ENCODE measurements at places on chromosomes 12 and 14. TPM values are rescaled to one million over a fixed set of nuclear protein-coding genes. Genes with fewer than 3 reads are reported as not detected.

DNA sequence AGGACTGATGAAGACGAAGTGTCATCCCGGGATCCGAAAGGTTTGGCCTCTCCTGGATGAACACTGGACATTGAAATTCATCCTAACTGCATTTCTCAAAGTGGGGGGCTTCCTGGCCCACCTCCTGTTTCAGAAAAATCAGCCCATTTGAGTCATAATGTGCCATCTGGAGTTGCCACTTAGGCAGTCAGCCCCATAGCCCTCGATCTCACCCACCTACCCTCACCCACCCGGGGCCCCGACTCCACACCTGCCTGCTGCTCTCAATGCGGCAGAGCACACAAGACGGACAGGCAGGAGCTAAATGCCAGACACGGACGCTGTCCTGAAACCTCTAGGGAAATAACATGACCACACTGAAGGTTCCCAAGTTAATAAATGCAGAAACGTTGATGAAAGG lies 12.6 kb downstream of the DLK1 start:
- DNase-seq = no peak

DNA sequence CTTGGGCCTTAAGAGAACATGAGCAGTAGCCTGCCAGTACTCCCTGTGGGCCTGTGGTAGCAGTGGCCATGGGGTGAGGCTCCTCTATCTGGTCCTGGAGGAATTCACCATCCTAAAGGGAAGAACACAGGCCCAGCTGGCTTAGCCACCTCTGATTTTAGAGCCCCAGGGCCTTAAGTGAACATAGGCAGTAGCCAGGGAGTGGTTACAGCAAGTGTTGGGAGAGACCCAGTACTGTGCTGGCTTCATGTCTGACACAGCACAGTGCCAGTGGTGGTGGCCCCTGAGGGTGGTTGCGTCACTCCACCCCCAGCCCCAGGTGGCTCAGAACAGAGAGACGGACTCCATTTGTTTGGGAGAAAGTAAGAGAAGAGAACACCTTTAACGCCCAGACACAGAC lies 105.1 kb downstream of the TXNDC16 start:
- DNase-seq = no peak

DNA sequence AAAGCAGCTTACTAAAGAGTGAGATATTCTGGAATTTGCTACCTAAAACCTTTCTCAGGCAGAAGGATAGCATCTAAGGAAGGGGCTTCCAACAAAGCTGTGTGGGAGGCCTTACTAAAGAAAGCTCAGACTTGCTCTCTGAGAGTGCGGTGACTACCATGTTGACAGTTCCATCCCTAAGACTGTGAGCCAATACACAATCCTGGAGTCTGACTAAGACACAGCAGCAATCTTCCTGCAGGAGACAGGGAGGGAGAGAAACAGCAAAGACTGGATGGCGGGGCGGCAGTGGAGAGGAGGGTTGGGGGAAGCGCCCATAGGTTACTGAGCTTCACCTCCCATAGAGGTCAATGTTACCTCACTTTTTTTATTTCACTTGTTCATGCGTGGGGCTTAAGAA lies 70.9 kb downstream of the KITLG start:
- no peak for DNase-seq

DNA sequence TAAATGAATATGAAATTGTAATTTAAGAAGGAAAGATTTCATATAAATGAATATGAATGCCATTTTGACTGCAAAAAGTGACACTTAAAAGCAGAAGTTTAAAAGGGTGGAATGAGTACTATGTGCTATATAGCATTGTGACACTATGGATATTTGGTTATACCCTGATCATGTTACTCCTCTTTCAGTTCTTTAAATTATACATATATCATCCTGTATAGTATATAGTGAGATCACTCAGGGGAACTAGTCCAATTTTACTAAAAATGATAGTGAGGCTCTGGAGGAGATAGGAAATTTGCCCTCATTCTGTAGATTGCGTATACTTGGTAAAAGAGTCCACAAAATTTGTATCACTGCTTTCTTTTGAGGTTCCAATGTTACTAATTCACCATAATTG lies 155.7 kb upstream of the BTG1 start:
- no peak for DNase-seq

DNA sequence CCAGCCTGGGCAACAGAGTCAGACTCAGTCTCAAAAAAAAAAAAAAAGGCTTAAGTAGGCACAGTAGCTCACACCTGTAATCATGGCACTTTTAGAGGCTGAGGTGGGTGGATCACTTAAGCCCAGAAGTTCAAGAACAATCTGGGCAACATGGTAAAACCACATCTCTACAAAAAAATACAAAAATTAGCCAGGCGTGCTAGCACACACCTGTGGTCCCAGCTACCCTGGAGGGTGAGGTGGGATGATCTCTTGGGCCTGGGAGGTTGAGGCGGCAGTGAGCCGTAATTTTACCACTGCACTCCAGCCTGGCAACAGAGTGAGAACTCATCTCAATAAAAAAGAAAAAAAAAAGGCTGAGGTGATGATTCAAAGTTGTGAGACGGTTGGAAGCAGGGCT lies 9.1 kb upstream of the RESF1 start:
- DNase-seq = no peak

DNA sequence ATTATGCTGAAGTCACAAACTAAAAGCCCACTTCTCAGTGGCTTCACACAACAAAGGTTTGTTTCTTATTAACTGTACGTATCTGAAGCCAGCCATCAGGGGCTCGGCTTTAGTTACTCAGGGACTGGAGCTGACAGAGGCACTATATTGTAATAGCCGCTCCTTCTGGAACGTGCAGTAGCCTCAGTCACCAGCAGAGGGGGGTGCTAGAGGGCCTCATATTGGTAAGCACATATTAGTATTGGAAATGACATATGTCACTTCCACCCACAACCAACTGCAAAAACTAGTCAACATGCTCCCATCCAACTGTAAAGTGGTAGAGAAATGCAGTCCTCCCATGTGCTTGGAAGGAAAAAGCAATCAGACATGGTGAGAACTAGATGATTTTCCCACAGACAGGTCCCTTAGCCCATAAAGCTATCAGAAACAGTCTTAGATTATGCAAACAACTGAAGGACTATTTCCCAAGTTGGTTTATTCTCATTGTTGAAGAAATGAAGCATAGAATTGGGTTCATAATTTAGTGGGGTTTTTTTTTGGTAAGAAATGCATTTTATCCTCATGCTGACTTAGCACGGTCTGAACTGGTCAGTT lies 183.6 kb upstream of the G2E3 start:
- peak; percentile 41 for DNase-seq

GRCh38 chr12:131897276-131897675 lies 2.9 kb downstream of the ULK1 start:
- no peak for DNase-seq

- DNase-seq = no peak
Observed at GRCh38 chr12:52293926-52294325, 2.6 kb upstream of the KRT81 start.

DNA sequence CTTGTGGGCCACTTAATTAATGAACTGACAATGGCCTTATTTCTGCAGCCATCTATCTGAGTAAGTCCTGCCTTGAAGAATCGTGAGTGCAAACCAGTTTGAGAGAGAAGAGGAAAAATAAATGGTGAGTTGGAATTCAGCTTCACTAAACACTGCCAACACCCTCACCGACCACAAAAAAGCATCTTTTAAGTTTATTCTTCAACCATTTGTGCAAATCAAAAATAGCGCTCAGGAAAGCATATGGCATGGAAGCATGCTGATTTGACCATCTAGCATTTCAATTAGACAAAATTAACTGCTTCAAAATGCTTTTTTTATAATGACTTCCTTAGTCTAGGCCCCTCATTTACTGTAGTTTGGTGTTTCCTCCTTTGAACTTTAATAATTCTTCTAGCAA lies 294.0 kb downstream of the PPFIA2 start:
- DNase-seq = no peak

- no peak for DNase-seq
Observed at GRCh38 chr12:23686095-23686494, 263.4 kb downstream of the SOX5 start.

DNA sequence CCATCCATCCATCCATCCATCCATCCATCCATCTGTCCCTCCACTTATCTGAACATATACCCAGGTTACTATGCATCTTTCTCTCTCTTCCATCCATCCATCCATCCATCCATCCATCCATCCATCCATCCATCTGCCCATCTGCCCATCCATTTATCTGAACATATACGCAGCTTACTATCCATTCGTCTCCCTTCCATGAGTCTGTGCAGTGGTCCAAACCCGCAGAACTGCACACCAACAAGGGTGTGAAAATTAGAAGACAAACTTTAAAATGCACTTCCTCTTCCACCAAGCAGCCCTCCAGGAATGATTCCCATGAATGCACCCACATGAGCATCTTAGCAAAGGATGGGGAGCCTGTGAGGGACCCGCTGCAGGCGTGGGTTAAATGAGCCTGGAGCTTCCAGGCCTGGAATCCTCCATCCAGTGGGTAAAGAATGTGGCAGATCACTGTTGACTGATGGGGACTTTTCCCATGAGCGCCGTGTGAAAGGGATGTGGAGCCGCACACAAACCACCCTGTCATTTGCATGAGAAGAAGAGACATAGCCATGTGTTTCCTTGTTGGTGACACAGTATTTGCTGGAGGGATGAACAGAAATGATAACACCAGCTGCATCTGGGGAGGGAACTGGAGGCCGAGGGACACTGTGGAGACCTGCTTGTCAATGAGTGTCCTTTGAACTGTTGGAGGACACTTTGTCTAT lies 376.6 kb downstream of the ADGRD1 start:
- DNase-seq = no peak

Gene HNF1A
- total RNA-seq = 0.06 TPM

Gene DDX24
- total RNA-seq = 155 TPM

Gene IL31
- total RNA-seq = not detected

Gene CCDC196
- total RNA-seq = not detected

Gene RD3L
- not detected for total RNA-seq

Gene ITGB7
- not detected for total RNA-seq

Gene KLRD1
- total RNA-seq = not detected

Data from LHCN-M2 (cell line).